ENCODE measurements at places on chromosomes 4 and X.

- no peak for DNase-seq
These were observed 1027.9 kb downstream of the STIM2 start for GRCh38 chr4:27888505-27888904.

DNA sequence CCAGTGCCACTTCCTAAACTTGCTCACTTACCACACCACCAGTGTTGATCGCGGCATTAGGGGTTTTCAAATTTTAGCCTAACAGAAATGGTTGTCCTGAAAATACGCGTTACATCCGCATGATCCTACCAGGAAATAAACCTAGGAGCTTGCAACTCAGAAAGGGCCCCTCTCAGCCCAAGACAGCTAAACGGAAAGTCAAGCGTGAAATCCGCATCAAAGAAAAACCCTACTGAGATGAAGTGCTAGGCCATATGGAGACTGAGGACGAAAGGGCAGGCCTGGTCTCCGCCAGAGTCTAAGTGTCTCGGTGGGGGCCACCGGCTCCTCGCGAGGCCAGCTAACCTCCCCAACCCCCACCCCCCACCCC, 626 bp downstream of the YTHDC1 start:
- DNase-seq, result no peak

DNA sequence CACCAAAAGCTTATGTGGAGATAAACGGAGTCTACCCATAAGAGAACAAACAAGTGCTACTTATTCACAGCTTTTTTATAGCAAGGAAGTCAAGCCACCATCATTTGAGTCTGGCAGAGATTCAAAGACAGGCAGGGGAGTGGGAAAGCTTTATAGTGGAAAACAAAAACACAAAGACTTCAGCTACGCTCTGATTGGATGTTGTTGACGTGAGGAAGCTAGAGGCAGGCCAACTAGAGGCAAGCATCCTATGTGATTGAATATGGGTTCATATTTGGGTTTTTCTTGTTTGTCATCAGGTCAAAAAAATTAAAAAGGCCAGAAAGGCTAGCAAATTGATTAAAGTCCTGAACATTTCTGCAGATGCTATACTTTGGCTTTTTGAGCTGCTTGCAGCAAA, 719 bp upstream of the TCEAL4 start:
- DNase-seq, result no peak

- DNase-seq, result no peak
These were observed 48.0 kb downstream of the UBE2K start for GRCh38 chr4:39745920-39746319.

DNA sequence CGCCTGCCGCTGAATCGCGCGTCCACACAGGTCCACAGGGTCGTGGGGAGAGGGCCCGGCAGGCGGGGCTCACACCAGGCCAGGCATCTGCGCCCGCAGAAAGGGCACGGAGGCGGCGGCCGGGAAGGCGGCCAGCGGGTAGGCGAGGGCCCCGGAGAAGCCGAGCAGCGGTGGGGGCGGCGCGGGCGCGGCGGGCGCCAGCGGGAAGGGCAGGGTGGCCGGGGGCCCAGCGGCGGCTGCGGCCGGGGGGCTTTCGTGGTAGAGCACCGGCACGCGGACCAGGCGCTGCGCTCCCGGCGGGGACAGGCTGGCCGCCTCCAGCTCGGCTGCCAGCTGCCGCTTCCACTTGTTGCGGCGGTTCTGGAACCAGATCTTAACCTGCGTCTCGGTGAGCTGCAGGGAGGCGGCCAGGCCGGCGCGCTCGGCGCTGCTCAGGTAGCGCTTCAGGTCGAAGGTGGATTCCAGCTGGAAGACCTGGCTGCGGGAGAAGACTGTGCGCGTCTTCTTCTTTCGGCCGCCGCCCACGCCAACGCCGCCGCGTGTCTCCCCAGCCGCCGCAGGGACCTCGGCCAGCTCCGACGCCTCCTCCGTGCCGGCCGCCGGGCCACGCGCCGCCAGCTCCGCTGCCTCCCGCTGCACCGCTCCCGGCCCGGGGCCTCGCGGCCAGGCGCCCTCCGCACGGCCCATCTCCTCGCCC, 3.9 kb downstream of the HMX1 start:
- no peak for DNase-seq

DNA sequence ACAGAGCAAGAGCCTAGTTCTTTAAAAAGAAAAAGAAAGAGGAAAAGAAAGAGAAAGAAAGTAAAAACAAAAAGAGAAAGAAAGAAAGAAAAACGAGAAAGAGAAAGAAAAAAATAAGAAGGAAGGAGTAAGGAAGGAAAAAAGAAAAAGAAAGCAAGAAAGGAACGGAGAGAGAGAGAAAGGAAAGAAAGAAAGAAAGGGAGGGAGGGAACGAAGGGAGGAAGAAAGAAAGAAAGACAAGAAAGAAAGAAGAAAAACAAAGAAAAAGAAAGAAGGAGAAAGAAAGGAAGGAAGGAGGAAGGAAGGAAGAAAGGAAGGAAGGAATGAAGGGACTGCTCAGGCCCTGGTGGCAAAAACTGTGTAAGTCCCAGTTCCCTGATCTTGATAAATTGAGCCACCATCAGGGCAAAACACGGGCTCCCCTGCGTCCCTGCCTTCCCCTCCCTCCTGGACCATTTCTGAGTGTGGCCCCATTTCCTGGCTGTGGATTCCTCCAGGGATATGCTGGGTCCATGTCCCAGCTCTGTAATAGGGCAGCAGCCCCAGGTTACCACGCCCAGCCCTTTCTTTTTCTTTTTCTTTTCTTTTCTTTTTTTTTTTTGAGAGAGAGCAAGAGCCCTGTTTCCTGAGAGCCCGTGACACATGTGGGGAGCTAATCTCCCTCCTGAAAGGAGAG, 44.8 kb downstream of the SHOX start:
- DNase-seq, result no peak
